ENCODE measurements at places on chromosomes 7 and 10. TPM values are rescaled to one million over a fixed set of nuclear protein-coding genes. Genes with fewer than 3 reads are reported as not detected.

GRCh38 chr10:104303594-104304355 is 34.5 kb downstream of the ITPRIP start:
- peaks cover 3% of the 10 kb centered on the region for H3K36me3 ChIP-seq
- no peak for DNase-seq
- H3K4me1 ChIP-seq, result peaks cover 1% of the 10 kb centered on the region
- H3K27me3 ChIP-seq, result peaks cover 5% of the 10 kb centered on the region
- no peak overlapping the region for H3K27ac ChIP-seq

DNA sequence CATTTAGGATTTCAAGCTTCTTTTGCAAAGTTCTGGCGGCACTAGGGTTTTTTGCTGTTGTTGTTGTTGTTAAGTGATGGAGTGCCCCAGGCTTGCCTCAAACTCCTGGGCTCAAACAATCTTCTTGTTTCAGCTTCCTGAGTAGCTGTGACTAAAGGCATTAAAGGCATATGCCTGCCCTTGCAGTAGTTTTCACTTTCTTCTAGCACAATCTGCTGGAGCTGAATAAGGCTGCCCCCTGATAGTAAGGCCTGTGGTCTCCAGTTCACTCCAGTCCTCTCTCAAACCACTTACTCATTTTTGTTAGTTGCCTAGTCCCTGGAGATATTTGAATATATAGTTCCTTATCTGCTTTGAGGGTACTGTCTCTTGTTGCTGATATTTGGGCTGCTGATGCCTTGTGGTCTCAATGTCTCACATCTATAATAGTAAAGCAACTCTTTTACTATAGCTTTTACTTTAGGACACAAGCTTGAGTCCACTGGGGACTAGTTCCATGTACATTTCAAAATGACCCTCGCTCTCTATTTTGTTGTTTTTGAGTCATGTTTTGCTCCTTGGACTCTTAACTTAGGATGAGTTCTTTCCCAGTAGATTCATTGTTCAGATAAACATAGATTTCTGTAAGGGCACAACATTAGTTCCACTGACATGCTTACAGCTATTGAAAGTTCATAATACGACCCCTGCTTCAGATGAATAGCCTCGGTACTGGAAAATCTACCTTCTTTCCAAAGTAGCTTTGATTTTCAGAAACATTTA is 25.5 kb downstream of the PHF14 start:
- no peak for DNase-seq
- H3K36me3 ChIP-seq, result peaks cover 36% of the 10 kb centered on the region
- H3K27me3 ChIP-seq, result no peaks in the 10 kb centered on the region

DNA sequence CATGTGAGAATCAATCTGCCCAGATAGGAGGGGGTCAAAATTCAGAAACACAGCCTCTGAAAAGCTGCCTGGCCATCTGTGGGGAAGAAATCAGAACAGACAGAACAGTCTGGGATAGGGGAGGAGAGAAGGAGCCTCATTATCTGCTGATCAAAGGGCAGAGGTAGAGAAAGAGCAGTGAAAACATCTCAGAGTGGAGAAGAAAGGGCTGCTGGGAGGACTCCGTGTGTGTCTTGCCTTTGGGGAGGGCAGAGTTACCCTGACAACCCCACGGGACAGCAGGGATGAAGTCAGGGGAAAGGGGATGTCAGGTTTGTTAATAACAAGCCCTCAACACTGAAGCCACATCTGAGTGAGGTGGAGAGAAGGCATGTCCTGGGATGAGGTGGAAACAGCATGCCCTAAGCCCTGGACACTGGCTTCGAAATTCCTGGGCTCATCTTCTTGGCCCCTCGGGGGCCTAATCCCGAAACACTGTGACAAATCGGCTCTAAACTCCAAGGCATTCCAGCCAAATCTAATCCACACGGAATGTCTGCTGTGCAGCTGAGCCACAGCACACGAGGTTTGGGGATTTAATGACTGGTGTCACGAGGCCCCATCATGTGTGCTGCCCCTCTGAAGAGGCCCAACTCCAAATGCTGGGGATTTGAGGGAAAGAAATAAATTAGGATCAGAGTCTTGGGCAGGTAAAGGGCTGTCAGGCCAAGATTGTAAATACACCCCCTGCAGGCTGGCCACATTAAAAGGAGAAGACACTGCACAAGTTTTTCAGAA is 82.8 kb upstream of the FGFR2 start:
- peak overlapping the region; percentile 50 for H3K27ac ChIP-seq
- H3K27me3 ChIP-seq, result no peaks in the 10 kb centered on the region
- no peak for DNase-seq
- no peaks in the 10 kb centered on the region for H3K36me3 ChIP-seq
- peaks cover 7% of the 10 kb centered on the region for H3K4me1 ChIP-seq
- no peak overlapping the region for H3K4me3 ChIP-seq

DNA sequence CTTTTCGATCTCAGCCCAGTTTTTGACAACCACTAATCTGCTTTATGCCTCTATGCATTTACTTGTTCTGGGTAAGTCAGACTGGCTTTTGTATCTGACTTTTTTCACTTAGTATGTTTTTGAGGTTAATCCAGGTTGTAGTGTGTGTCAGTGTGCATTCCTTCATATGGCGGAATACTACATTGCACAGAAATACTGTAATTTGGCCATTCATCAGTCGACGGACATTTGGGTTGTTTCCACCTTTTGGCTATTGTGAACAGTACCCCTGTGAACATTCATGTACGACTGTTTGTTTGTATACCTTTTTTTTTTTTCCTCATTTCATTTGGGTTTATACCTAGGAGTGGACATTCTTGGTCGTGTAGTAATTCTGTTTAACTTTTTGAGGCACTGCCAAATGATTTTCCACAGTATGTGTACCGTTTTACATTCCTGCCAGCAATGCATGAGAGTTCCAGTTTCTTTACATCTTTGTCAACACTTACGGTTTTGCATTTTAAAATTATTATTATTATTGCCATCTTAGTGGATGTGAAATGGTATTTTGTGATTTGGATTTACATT is 57.4 kb downstream of the MKLN1 start:
- no peaks in the 10 kb centered on the region for H3K27me3 ChIP-seq
- no peak overlapping the region for H3K27ac ChIP-seq
- peaks cover 2% of the 10 kb centered on the region for H3K36me3 ChIP-seq
- no peak overlapping the region for H3K4me3 ChIP-seq
- H3K4me1 ChIP-seq, result peaks cover 1% of the 10 kb centered on the region

DNA sequence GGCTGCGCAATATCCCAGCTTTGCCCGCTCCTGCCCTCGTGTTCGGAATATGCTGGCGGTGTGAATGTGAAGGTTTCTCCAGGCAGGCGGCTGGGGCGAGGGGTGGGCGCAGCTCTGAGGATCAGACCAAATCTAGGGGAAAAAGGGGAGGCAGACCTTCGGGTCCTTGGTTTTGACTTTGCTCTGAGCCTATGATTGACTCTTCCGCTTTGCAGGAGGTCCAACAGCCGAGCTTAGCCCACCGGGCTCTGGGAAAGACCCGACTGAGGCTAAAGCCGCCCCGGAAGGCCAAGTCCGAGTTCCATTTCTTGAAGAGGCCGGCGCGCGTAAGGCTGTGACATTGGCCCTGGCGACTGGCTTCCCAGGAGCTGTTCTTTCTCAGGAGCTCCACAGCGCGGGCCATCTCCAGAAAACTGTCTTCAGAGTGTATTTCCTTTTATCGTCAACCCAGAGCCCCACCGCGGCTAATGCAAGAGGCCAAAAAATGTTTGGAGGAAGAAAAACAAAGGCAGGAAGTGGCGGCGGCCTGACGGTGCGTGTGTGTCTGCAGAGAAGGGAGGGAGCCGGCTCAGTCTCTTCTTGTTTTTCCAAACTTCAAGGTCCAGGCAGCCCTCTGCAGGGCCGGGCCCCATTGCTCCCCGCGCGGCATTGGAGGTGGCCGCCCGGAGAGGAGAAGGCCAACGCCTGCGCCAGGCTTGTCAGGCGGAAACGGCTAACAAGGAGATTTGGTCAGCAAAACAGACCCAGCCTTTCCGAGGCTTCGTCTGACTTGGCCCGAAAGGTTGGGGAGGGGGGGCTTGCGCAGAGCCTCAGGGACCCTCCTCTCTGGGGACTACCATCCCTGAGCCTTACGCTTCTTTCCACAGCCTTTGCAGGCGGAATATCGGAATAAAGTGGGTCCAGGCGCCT is 3.6 kb upstream of the HOXA11 start:
- peak overlapping the region; percentile 9 for H3K4me3 ChIP-seq
- no peak for DNase-seq
- no peak overlapping the region for H3K27ac ChIP-seq
- peaks cover 95% of the 10 kb centered on the region for H3K27me3 ChIP-seq

DNA sequence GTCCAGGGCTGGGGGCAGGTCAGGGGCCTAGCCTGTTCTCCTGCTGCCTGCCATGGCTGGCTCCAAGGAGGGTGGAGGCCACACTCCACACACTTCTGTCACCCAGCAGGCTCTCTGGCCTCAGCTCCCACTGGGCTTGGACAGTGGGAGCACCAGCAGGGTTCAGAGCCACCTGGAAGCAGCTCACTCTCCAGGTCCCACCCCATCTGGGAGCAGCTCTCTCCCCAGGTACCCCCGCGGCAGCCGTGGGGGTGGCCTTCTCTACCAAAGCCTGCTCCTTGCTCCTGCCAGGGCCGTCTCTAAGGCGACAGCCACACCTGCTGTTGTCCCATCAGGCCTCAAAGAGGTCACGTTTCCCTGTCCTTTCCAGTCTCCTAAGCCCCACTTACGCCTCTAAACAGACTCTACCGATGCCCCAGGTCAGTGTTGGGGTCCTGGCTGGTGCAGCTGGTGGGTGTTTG is 142.5 kb upstream of the RET start:
- peaks cover 10% of the 10 kb centered on the region for H3K4me1 ChIP-seq
- H3K36me3 ChIP-seq, result no peaks in the 10 kb centered on the region
- peaks cover 74% of the 10 kb centered on the region for H3K27me3 ChIP-seq
- no peak overlapping the region for H3K27ac ChIP-seq
- H3K4me3 ChIP-seq, result peak overlapping the region; percentile 64

DNA sequence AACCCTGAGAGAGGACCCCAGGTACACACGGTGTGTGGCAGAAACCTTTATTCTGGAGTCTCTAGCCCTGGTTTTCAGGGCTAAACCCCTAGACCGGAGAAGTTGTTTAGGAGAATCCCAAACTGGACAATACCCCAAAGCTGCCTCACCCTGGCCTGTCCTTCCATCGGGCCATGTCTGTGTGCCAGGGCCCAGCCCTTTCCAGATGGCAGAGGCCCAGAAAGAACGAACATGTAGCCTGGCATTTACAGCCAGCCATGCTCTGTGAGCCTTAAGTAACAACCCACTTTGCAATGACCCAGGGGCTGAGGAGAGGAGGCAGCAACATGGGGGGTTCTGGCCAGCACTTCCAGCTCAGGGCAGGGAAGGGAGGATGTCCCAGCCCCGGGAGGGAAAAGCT is 142.1 kb downstream of the NEURL1 start:
- peaks cover 3% of the 10 kb centered on the region for H3K36me3 ChIP-seq
- H3K4me1 ChIP-seq, result peaks cover 3% of the 10 kb centered on the region
- no peak overlapping the region for H3K4me3 ChIP-seq
- no peak for DNase-seq

GRCh38 chr10:123303581-123304337 is 149.6 kb downstream of the BUB3 start:
- H3K36me3 ChIP-seq, result peaks cover 2% of the 10 kb centered on the region
- peak overlapping the region; percentile 76 for H3K27ac ChIP-seq
- no peaks in the 10 kb centered on the region for H3K27me3 ChIP-seq
- DNase-seq, result no peak

GRCh38 chr7:50634378-50634777 is 69.2 kb upstream of the DDC start:
- H3K4me1 ChIP-seq, result peaks cover under 1% of the 10 kb centered on the region
- DNase-seq, result no peak
- H3K4me3 ChIP-seq, result no peak overlapping the region
- no peak overlapping the region for H3K27ac ChIP-seq
- H3K27me3 ChIP-seq, result no peaks in the 10 kb centered on the region

- no peaks in the 10 kb centered on the region for H3K4me1 ChIP-seq
- H3K27ac ChIP-seq, result no peak overlapping the region
- no peak overlapping the region for H3K4me3 ChIP-seq
- DNase-seq, result no peak
Observed at GRCh38 chr7:54245020-54245419, 297.2 kb upstream of the VSTM2A start.

DNA sequence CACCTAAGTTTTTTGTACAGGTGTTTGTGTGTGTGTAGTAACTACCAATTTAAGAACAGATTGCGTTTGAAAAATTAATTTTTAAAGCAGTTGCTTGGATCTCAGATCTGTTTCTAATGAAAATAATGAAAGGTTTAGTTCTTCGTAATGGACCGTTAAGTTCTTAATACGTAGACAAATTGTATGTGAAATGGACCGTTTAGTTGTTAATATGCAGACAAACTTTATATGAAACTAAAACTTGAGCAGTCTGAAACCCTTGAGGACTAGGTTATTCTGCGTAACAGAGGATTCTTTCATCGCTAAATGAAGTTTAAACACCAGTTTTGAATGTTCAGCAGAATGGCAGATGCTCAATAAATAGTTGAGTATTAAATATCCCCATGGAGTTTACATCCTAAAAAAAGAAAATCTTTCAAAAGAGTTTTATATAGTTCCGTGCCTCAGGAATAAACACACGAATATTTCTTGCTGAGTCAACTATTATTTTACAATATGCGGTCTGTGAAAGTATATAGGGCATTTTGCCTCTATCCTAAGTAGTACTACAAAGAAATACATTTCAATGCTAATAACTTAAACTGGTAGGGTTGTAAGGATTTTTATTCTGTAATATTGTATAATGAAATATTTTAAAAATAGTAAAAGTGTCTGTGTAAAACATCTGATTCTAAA is 1.2 kb downstream of the DBF4 start:
- H3K27me3 ChIP-seq, result no peaks in the 10 kb centered on the region
- peaks cover 16% of the 10 kb centered on the region for H3K36me3 ChIP-seq
- H3K4me3 ChIP-seq, result peak overlapping the region; percentile 98
- no peak for DNase-seq
- H3K27ac ChIP-seq, result peak overlapping the region; percentile 97

The FANK1 gene
- 2.5 TPM for total RNA-seq

The PTPRN2 gene
- total RNA-seq, result 9.4 TPM

The CHST15 gene
- 8.1 TPM for total RNA-seq

The GIMAP8 gene
- not detected for total RNA-seq

The SLC13A1 gene
- total RNA-seq, result not detected

The GPAM gene
- 19.7 TPM for total RNA-seq

The CRHR2 gene
- not detected for total RNA-seq

The GRID2IP gene
- total RNA-seq, result 2.5 TPM

The TWNK gene
- 13.3 TPM for total RNA-seq

The ATOH7 gene
- 0.65 TPM for total RNA-seq
